ENCODE measurements at places on chromosomes 16 and 17. TPM values are rescaled to one million over a fixed set of nuclear protein-coding genes. Genes with fewer than 3 reads are reported as not detected.
A peak's percentile ranks its signal among the peaks of the same experiment; 100 is the strongest.

DNA sequence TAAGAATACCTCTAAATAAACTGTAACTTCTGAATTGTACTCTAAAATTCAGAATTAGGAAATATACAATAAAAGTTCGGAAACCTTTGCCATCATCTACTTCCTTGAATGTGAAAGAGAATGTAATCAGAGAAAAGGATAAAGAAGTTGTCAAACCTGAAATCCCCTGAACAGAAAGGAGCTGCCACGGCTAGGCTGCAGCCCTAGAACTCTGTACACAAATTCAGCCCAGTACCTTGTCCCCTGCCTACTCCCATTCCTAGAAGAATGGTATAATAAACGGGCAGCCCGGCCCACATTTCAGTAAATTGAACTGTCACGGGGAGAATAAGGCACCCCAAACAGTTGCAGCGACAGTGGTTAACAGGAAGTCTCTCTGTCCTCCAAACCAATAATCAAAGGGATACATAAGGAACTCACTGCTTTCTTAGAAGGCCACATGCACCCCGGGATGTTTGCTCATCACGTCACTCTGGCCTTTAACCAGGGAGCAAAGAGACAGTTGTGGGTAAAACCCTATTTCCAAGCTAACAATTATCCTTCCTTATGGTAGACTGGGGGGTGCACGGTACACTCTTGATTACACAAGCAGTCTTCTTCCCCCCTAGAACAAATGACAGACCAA lies 24.3 kb upstream of the RFFL start:
- DNase-seq: no peak

DNA sequence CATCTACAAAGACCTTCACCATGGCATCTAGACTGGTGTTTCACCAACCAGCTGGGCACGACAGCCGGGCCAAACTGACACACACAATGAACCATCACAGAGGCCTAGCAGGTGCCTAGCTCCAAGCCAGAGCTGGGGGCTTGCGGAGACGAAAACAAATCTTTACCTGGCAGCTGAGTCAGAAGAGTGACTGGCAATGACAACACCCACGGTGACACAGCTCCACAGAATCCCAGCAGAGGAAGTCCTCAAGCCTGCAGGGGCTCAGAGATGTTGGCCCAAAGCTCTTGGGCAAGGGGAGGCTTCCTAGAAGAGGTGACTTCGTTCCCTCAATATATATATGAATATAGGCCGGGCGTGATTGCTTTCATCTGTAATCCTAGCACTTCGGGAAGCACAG lies 5.1 kb downstream of the MMP25 start:
- DNase-seq: no peak

- DNase-seq: peak; percentile 44
Observed at GRCh38 chr17:81387100-81388090, 7.9 kb upstream of the BAHCC1 start.

The TBC1D3H gene
- not detected for total RNA-seq

The CDH8 gene
- 5.6 TPM for total RNA-seq

DNA sequence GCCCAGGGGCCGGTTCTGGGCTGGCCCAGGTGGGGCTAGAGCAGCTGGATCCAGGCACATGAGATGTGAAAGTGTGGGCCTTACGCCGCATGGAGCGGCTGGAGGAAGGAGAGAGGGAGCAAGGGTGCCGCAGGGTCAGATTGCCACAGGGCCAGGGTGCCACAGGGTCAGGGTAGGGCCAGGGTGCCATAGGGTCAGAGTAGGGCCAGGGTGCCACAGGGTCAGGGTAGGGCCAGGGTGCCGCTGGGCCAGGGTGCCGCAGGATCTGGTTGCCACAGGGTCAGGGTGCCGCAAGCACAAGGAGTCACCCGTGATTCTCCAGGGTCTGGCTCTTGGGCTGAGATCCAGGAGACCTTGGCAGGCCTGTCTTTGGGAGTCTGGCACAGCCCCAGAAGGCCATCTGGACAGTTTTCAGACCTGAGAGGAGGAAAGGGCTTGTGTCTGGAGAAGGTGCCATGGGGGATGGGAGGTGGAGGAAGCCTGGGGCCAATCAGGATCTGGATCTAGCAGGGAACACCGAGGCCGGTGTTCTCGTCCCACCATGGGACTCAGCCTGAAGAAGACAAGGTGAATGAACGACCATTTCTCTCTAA lies 13.1 kb upstream of the LASP1NB start:
- no peak for DNase-seq

Measured in skin of body (tissue), 3 donors.